Left lung (tissue), 14 donors: ENCODE measurements at places on chromosomes 4 and X.

DNA sequence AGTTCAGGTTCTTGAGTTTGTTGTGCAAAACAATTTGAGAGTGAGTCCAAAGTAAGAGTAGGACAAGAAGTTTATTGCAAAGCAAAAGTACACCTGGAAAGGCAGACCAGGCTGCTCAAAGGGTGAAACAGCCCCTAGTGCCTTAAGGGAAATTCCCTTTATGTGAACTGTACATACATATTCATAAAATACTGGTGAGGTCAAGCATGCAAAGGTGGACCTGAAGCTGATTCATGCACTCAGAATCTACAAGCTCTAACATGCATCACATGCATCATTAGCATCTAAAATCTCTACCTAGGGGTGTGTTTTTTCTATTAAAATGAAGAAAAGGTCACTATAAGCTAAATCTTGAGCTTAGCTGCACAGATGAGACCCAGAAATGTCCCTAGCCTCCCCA, 266.9 kb downstream of the SPATA18 start:
- DNase-seq = no peak

DNA sequence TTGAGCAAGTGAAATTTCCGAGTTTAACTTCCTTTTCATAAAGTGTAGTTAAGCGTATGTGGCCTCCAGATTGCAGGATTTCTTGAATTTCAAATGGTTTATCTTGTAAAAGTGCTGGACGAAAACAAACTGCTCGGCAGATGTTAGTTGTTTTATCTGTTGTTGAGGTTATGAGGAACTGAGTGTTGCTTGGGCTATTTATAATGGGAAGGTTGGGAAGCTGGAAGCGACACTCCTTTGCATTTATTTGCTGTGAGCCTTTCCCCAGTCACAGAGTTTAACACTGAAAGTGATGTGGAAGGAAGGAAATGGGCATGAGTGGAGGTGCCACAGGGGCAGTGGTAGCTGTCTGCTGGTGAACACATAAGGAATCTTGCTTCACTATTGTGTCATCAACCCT, 284.9 kb downstream of the PCDH7 start:
- no peak for DNase-seq

- DNase-seq = no peak
These were observed 98.9 kb downstream of the KLHL8 start for GRCh38 chr4:87121341-87122065.

GRCh38 chr4:6324999-6325787, 55.5 kb downstream of the WFS1 start:
- no peak for DNase-seq

- DNase-seq = no peak
These were observed 223.6 kb downstream of the MGST2 start for GRCh38 chr4:139889264-139889663.

DNA sequence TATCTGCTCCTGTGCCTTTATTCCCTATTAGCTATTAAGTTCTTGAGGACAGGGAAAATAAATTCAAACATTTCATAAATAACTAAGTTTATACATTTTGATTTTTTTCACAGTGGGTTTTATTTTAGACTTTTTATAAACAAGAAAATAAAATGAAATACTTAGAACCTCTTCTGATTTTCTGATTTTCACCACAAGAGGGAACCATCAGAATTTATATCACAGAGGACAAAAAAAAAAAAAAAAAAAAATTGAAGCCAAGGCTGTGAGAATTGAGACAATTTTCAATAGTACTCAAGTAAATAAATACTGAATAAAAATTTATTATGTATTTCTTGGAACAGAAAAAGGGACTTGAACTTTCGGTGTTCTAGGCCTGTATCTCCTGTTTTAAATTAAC, 288.1 kb downstream of the SH3BGRL start:
- no peak for DNase-seq

DNA sequence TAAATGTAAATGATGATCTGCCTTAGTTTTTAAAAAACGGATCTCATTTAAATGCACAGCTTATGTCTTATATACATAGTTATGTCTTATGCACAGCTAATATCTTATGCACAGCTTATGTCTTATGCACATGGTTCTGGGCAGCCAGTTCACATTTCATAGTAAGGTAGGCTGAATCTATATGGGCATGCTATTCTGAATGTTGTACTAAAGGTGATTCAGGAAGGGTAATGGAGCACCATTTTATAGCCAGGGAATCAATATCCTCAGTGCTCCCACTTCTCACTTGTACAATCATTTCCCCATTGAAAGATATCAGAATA, 77.9 kb upstream of the MID1 start:
- DNase-seq = no peak

- DNase-seq = no peak
These were observed 80.5 kb downstream of the CLDN34 start for GRCh38 chrX:10047631-10048030.
